Right lung (tissue), 10 donors: ENCODE measurements at places on chromosomes 2 and 18.
A peak's percentile ranks its signal among the peaks of the same experiment; 100 is the strongest.

DNA sequence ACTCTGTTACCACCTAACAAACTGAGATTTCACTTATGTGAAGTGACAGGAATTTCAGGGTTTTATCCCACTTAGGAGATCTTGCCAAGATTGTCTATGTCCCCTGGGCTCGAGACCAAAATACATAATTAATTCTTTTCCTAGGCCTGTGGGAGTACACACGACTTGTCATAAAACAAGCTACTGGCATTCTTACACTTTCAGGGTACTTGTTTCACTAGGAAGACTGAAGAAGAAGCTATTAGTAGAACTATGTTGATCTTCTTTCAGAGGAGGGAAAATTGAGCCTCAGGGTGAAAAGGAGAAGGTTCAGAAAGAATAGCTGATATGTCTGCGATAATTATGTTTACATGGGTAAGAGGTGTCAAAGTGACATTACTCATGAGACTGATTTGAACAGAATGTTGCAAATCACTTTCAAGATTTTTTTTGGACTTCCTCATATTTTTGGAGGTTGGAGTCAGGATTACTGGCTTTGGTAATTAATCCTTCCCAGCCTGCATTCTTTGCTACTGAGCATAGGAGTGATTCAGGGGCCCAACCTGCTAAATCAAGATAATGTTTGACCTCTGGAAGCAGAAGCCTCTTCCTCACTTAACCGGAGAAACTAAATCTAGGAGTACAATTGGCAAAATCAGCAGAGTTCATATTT is 240.0 kb upstream of the NT5C1B start:
- no peak for DNase-seq

DNA sequence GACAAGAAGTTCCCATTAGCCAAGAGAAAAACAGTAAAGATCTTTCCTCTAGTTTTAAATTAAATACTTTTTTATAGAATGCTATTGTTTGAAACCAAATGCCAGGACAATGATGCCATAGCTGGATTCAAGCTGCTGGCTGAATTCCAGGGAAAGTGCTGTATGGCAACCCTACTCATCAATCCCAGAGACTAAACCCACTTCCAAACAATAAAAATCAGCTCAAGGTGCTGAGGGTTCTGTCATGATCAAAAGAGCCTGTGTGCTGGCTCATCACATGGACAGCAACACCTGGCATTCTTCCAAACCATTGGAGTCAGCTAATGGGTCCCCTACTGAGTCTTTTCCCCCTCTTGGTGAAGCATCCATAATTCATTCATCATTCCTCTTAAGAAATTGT is 53.7 kb upstream of the PARD3B start:
- DNase-seq, result no peak

DNA sequence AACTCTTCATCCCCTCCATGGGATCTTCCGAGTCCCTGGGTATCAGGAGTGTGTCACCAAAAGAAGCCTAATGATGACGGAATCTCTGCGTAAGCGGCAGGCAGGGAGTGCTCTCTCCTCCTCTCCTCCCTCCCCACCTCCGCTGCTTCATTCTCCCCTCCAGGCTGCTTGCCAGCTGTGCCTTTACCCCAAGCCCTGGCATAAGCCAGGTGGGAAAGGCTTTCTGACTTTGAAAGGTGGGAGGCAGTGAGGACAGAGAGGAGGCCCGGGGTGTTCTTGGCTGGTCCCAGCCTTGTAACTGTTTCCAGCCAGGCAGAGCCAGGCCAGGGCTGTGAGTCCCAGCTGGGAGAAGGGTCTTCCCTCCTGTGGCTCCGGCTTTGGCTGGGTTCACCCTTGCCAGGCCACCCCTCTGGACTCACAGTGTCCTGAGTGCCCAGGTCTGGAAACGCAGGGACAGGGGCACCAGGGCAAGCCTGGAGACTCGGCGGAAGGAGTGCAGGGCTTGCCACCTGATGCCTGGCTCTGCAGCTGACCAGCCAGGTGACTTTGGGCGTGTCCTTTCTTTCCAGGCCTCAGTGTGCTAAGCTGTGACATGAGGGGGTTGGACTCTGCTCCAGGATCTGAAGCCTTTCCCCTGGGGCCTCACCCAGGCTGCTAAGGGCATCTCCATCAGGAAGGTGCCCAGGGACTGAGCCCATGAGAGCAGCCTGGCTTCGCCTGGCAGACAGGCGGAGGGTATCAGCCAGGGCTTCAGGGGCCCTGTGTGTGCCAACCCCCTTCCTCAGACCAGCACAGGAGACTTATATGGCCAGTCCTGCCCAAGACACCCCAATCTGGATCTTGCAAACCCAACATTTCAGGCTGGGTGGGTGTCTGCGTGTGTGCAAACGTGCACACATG is 32.7 kb upstream of the HPCAL1 start:
- no peak for DNase-seq

GRCh38 chr2:29182920-29183319 is 67.7 kb downstream of the CLIP4 start:
- no peak for DNase-seq

- DNase-seq, result peak; percentile 60
Measured at GRCh38 chr2:200677721-200678532, 92.1 kb downstream of the AOX1 start.

GRCh38 chr2:148622366-148622765 is 22.2 kb upstream of the EPC2 start:
- no peak for DNase-seq

GRCh38 chr2:101873543-101873942 is 118.2 kb upstream of the IL1R2 start:
- no peak for DNase-seq

DNA sequence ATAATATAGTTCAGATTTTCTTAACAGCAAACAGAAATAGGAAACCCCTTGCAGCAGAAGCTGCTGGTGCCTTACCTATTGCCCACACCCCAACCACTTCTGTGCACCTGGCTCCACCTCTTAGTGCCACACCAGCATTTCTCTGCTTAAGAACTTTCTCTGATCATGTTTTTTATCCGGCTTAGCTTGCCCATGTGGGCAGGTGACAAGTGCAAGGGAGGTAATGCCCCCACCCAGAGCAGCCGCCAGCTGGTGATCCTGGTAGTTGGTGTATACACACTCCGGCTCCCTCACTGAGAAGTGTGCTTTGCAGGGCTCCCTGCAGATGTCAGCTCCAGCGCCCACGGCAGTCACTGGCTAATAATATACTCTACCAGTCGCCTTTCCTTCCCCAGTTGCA is 126.3 kb downstream of the ALPK2 start:
- no peak for DNase-seq

- DNase-seq, result no peak
Measured at GRCh38 chr2:112310906-112311305, 35.5 kb downstream of the ZC3H6 start.

DNA sequence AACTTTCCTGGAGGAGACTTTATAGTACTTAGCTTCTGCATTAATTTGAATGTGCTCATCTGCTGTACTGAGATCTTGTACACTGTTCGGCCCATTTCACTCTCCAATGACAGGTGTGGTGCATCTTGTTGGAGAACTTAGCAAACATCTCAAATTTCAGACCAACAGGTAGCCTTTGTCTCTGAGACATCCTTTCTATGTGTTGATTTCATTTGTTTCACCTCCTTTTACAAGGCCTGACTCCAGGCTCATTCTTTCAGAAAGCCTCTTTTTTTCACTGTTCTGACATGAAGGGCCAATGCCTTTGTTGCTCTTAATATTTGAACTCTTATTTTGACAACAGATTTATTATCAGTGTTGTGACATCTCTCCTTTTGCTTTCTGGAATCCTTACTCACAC is 271.8 kb upstream of the FANCL start:
- DNase-seq, result no peak

GRCh38 chr2:202410092-202410491 is 34.0 kb downstream of the BMPR2 start:
- DNase-seq, result no peak

- no peak for DNase-seq
Measured at GRCh38 chr2:226531061-226531810, 268.4 kb downstream of the IRS1 start.

DNA sequence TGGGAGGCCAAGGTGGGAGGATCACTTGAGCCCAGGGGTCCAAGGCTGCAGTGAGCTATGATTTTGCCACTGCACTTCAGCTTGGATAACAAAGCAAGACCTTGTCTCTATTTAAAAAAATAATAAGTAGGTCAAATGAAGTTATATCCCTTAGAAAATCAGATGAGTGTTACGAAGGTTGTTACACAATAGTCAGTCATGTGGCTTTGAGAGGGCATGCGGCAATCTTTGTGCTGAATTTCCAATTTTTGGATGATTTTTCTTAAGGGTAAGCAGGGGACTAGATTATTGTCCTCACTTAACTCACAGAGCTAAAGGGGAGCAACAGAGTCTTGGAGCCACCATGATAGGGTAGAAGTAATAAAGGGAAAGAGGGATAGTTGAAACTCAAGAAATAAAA is 71.8 kb downstream of the B3GNT2 start:
- DNase-seq, result no peak

DNA sequence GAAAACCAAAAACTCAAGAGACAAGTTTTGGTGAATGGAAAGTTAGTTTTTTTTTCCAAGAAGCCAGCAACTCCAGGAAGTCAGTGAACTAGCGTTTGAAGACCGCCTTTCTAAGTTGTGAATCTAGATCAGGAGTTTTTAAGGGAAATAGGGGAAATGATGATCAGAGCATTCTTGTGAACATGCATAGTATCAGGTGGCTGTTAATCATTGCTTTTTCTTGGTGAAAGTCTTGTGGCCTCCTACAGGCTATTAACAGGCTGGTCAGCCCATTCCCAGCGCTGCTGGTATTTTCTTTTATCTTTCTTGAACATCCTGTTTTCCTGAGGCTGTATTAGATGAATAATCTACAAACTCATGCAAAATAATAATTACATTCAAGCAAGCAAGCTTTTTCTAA is 155.8 kb downstream of the PTPRM start:
- no peak for DNase-seq

DNA sequence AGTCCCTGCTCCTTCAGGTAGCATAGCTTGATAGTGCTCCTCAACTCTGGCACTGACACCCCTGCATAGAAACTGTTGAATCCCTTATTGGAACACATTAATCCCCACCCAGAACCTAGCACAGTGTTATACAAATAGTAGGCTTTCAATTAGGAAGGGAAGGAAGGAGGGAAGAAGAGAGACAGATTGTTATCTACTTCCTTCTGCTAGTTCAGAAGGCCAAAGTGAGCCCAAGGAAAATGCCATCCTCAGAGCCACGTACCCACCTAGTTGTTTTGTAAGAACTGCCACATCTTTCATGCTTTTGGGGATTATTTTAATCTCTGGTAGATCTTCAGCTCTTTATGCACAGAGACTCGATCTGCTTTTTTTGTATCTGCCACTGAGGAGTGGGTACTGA is 75.1 kb downstream of the CLHC1 start:
- no peak for DNase-seq

DNA sequence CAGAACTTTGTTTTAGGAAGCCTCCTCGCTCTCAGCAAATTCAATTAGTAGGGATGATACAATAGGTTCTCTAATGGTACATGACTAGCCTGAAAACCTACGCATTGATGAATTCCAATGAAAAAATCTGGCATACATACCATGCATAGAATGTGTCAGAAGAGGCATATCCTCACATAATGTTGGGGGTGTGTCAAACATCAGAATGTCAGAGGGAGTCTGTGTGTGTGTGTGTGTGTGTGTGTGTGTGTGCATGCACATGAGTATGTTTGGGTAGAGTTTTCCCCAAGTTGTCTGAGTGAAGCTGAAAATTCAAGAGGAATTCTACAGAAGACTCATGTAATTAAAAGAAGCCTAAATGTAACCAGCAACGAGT is 78.5 kb downstream of the FIGN start:
- DNase-seq, result no peak

DNA sequence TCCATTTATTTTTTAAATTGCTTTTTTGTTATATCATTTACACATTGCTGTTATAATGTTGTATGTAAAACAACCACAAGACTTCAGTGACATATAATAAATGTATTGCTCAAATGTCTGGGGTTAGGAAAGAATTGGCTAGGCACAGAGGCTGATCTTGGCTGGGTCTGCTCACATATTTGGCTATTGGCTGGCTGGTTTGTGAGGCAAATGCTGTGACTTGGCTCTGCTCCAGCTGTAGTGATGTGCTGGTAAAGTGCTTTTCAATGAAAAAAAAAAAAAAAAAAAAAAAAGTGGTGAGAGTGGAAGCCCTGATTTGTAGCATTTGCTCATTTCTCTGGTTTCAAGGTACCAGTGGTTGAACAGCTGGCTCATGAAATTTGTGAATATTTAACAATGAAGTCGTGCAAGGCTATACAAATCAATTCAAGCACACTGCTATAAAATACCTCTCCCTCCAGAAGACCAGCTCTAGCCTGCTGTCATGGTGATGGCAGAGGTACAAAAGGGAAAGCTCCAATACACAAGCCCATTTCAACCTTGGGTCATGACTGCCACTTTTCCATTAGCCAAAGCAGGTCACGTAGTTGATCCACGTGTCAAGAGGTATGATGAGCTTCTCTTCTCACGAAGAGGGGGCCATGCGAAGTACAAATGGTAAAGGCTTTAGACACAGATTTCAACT is 43.7 kb upstream of the RIT2 start:
- DNase-seq, result peak; percentile 49

GRCh38 chr2:10971161-10971887 is 59.6 kb downstream of the KCNF1 start:
- DNase-seq, result no peak

DNA sequence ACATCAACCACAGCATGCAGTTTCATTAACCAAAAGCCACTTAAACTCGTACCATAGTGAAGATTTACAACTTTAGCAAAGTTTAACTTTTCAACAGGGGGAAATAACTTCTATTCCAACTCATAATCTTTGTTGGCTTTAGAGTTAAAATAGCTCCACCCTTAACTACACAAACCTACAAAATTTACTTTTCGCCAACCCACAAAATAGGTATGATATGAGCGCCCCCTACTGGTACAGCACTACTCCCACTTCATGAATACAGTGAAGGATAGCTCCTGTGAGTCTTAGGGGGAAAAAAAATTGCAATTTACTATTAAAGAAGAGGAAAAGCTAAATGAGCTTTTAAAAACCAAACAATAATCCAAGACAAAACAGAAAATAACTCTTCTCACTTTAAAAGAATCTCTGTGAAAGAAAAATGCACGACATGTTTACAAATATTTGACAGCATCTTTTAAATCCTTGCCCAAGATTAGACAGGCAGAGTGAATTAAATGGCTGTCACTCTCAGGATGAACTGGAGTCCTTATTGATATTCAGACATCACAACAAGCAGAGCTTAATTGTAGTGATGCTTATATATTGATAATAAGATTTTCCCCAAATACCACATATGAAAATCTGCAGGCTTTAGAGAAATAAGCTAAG is 32.2 kb downstream of the TMEFF2 start:
- DNase-seq, result peak; percentile 62

GRCh38 chr18:12155996-12156395 is 62.4 kb downstream of the ANKRD62 start:
- no peak for DNase-seq

GRCh38 chr18:38923126-38923525 is 1357.5 kb upstream of the CELF4 start:
- DNase-seq, result no peak

DNA sequence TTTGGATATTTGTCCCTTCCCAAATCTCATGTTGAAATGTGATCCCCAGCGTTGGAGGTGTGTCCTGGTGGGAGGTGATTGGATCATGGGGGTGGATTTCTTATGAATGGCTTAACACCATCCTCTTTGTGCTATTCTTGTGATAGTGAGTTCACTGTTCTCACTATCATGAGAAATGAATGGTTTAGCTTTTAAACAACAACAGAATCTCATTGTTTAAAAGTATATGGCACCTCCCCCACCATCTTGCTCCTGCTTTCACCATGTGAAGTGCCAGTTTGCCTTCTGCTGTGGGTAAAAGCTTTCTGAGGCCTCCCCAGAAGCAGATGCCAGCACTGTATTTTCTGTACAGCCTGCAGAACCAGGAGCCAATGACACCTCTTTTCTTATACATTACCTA is 38.1 kb downstream of the KIAA1328 start:
- no peak for DNase-seq

- DNase-seq, result no peak
Measured at GRCh38 chr2:235996419-235996818, 171.8 kb downstream of the GBX2 start.
